Nasal cavity respiratory epithelium epithelial cell of viscerocranial mucosa (primary cell): ENCODE measurements at places on chromosomes 2 and 18. TPM values are rescaled to one million over a fixed set of nuclear protein-coding genes. Genes with fewer than 3 reads are reported as not detected.

RELCH gene
- total RNA-seq = 42.4 and 50.3 TPM in 2 replicates

UGT1A3 gene
- total RNA-seq = 2.8 TPM in 1 of 2 replicates, not detected in the other

NT5C1B gene
- not detected in 2 replicates for total RNA-seq

SERPINB2 gene
- total RNA-seq = 44.4 and 182 TPM in 2 replicates

HTR2B gene
- total RNA-seq = not detected in 2 replicates

TSPYL6 gene
- total RNA-seq = not detected in 2 replicates

CAPG gene
- total RNA-seq = 306 and 511 TPM in 2 replicates

OTOS gene
- total RNA-seq = not detected in 2 replicates
